ENCODE measurements at places on chromosomes 7 and 10.

DNA sequence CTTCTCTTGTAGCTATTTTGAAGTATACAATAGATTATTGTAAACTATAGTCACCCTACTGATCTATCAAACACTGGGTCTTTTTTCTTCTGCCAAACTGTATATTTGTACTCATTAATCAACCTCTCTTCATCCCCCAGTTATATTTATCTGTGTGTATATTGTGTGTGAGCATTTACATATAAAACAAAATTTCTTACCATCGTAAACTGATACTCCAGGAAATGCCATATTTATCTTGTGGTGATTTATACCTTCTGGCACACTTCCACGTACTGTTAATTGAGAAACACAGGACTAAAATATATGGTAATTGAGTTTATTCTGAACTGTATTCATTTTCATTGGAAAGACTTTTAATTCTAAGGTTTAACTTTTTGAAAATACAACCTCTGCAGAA is 18.9 kb downstream of the ANLN start:
- DNase-seq = no peak

- no peak for DNase-seq
Observed at GRCh38 chr10:78559661-78560340, 509.0 kb upstream of the ZMIZ1 start.

DNA sequence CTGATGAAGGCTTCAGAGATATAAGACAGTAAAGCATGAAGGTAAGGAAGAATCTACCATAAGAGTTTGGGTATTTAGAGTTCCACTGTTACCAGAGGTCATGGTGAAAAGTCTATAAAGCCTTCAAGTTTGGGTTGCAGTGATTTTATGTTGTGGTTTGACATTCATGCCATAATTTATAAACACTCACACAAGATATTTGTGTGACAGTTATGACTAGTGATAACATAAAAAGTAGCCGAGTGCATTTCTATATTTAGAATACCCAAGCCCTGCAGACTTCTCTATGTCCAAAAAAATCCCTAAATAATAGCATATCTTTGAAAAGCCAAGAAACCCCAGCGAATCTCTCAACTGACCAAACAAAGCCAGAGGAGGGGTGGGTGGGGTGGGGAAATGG is 229.9 kb downstream of the CXCL12 start:
- no peak for DNase-seq

- no peak for DNase-seq
Observed at GRCh38 chr7:148540041-148540738, 50.4 kb upstream of the C7orf33 start.

DNA sequence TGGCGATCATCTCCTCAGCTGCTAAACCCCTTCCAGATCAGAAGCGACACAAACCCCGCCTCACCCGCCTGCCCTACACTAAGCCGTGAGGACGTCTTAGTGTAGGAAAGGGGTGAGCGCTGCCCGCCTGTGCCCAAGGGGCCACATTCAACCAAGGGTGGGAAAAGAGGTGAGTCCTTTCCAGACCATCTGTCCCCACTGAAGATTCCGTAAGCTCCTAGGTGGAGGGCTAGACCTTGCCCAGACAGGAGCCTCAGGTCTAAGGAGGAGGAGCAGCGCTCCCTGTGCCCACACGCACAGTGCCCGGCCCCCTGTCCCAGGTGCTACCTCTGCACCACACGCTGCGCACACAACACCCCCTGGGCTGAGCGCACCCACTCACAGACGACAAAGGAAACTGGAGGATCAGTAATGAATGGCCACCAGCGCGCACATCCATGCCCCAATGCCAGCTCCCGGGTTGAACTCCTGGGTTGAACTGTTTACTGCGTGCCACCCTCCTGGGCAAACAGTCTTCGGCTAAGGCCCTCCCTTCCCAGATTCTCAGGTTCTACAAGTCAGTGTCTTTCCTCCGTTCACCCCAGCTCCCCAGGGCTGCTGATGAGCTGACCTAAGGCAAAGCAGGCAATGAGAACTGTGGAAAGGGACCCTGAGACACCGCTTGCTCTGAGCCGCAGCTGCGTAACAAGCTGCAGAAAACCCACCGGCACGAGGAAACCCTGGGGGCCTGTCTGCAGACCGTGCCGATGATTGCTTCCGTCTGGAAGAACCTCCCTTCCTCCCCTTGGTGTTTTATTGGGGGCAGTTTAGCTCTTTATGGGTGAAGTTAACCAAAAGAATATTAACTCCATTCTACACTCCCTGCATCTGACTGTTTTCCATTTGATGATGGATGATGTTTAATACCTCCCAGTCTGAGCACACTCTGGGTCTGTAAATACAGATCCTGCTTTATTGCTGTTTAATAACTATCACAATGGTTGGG is 185.9 kb downstream of the MAD1L1 start:
- DNase-seq = no peak

DNA sequence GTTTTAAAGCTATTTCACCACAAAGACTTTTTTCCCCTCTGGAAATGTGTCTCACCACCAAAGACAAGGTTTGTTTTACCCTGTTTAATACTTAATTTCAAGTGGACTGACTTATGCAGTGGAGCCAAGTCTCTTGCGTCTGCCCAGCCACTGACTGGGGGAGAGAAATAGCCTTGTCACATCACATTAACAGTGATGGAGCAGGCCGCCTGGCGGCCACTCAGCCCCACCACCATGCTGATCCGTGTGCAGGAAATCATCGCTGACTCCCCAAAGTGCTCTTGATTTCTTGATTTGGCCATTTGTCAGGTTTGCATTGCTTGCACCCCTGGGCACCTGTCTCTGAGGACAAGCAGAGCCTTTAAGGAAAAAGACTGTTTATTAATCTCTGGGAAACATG is 334.1 kb downstream of the GLRX3 start:
- DNase-seq = no peak

DNA sequence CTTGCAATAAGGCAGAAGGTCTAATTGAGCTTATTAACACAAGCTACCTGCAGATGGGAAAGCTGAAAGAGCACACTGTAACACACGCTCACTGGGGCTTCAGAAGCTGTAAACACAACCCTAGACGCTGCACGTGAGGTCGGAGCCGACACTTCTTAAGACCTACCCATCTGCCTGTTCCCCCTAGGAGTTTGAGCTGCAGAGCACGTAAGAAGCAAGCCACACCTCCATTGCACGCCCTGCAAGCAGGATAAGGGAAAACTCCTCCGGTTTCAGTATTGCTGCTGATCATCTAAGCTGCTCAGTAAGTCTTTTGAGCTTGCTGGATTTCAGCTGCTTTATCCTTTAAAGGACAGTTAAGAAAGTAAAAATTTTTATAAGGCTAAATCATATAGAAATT is 244.0 kb upstream of the ZWINT start:
- DNase-seq = no peak

DNA sequence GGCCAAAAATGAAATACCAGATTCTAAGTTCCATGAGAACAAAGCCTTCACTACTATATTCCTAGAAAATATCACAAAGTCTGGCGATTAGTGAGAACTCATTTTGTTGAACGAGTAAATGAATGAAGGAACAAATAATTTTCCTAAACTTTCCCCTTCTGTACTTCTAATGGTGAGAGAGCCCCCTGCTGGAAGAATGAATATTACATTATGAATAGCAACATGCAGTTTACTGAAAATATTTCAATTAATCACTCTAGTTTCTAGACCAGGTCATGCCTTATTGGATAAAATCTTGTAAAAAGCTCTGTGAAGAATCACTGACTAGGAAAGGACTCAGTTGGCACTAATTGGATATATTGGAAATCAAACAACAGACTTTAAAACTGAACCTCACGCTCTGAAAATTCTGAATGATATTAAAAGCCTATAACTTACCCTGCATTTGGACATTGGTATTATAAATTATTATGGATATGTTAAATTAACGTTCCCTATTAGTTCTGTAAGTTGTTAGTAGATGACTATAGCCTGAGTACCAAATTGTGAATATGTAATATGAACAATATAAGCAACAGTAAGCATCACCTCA is 32.4 kb upstream of the MTPN start:
- no peak for DNase-seq

All from stimulated activated CD4-positive, alpha-beta T cell treated with anti-CD3 and anti-CD28 coated beads, Interleukin-4, amount 100 ng/mL, for 24 hours (primary cell).